ENCODE measurements at places on chromosomes 2 and 18. TPM values are rescaled to one million over a fixed set of nuclear protein-coding genes. Genes with fewer than 3 reads are reported as not detected.

Gene DPP4
- total RNA-seq: 1.6 TPM

Gene CCDC141
- total RNA-seq: 4.3 TPM

DNA sequence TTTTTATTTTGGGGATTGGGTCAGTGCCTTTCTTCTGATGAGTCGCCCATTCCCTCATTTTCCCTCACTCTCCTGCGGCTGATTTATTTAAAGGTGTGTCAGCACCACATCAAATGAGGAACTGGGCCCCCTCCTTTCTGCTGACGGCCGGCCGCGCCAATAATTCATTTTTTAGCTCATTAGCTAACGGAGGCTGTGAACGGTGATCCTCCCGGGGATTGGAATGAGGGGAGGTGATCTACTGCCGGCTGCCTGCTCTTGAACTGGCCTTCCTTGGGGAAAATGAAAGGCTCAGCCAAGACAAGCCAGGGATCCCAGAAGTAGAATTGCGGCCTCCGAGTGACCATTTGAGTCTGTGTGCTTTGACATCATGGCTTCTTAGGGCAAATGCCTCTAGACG is 54.2 kb downstream of the GBX2 start:
- ATAC-seq: no peak

Gene SRD5A2
- not detected for total RNA-seq

Gene GAREM2
- total RNA-seq: 1.8 TPM

Gene BMP10
- total RNA-seq: 0.19 TPM

DNA sequence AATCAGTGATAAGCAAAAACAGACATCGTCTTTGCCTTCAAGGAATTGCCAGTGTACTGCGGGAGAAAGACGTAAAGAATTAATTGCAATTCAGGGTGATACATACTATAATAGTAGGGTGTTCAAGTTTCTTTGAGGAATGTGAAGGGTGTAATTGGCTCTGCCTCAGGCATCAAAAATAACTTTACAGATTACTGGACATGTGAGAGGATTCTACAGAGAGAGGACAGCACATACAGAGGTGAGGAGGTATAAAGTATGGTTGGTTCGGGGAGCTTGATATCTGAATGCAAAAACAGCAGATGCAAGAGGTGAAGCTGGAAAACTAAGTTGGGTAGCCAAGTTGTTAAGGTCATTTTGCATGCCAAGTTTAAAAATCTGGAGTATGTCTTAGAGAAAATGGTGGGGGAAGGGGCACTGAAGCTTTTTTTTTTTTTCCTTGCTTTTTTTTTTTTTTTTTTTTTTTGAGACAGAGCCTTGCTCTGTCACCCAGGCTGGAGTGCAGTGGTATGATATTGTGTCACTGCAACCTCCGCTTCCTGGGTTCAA is 227.5 kb upstream of the FOSL2 start:
- no peak for ATAC-seq

Gene TSPYL6
- not detected for total RNA-seq

- no peak for ATAC-seq
Measured at GRCh38 chr18:24976502-24976901, 375.5 kb downstream of the ZNF521 start.

DNA sequence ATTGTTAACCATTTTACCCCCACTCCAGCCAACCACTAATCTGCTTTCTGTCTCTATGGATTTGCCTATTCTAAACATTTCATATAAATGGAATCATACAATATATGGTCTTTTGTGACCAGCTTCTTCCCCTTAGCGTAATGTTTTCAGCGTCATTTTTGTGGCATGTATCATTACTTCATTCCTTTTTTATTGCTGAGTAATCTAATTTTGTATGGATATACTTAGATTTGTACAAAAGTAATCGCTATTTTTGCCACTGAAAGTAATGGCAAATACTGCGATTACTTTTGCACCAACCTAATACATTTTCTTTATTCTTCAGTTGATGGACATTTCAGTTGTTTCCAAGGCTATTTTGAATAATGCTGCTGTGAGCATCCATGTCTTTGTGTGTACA is 227.6 kb downstream of the WDR7 start:
- no peak for ATAC-seq

Gene FAM124B
- total RNA-seq: 3.4 TPM

Gene COBLL1
- 51.9 TPM for total RNA-seq

GRCh38 chr2:7060631-7061449 is 143.6 kb downstream of the RNF144A start:
- no peak for ATAC-seq
